Stimulated activated CD4-positive, alpha-beta T cell treated with anti-CD3 and anti-CD28 coated beads, Interleukin-1b, Interleukin-23, amount 100 ng/mL, for 4 hours (primary cell): ENCODE measurements at places on chromosomes 3 and 15.

GRCh38 chr15:88091444-88092016 is 165.0 kb downstream of the NTRK3 start:
- DNase-seq: no peak

DNA sequence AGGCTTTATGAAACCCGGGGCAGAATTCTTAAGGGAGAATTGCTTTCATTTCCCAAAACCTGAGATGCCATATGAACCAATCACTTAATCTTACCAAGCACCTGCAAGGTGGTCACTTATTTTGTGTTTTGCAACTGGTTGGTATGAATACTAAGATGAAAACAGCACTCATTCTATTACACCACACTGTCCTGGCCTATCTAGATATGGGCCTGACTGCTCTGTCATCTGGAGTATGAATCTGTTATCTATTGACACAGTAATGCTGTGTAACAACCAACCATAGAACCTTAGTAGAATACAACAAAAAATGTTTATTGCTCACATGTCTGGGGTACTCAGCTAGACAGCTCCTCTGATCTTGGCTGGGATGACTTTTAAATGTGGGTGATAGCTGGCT is 74.8 kb downstream of the TMEM266 start:
- no peak for DNase-seq

DNA sequence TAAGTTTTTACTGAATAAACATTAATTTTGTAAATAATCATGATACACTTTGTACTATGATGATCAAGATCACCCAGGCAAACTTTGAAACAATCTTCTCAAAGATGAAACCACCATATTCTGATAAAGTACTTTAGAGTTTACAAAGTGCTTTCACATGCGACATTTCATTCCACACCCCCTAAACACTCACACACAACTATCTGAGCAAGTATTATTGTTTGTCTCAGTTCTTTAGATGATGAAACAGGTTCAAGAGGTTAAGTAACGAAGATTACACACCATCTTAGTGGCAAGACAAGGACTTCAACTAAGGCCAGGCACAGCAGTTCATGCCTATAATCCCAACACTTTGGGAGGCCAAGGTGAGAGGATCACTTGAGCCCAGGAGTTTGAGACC is 37.6 kb downstream of the ZNF148 start:
- no peak for DNase-seq

- DNase-seq: no peak
Observed at GRCh38 chr3:189507856-189508255, 123.3 kb upstream of the TP63 start.

GRCh38 chr3:67587811-67588210 is 66.6 kb downstream of the SUCLG2 start:
- DNase-seq: no peak

DNA sequence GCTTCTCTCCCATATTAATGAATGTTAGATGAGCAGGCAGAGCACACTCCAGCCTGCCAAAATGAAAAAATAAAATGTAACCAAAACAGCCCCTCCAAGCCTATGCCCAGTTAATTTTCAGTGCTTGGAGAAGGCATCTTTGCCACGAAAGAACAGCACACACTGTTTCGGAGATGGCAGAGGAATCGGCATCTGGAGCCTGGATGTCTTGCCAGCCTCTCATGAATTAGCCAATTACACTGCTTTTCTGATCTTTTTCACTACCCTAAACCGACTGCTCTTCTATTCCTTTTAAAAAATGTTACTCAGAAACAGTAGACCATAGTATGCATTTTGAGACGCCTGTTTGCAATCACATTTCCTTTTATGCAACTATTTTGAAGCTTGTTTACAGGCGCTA is 249.6 kb downstream of the TLE3 start:
- no peak for DNase-seq

- DNase-seq: peak; percentile 45
Observed at GRCh38 chr3:13655061-13655913, 106.4 kb downstream of the FBLN2 start.

DNA sequence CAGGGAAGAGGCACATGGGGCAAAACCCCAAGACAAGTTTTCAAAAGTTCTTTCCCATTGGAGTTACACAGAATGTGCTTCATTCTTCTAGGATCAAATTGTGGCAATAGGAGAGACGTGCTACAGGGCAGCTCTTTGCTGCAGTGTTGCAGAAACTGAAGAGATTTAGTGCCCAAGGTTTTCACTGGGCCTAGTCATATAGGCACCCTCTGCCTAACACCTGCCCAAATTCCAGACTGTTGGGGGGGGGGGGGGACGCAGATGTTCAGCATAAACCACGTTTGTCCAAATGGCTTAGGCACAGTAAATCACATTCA is 346.8 kb upstream of the ZNF717 start:
- DNase-seq: no peak

- no peak for DNase-seq
Observed at GRCh38 chr15:50978580-50978979, 70.1 kb downstream of the AP4E1 start.

DNA sequence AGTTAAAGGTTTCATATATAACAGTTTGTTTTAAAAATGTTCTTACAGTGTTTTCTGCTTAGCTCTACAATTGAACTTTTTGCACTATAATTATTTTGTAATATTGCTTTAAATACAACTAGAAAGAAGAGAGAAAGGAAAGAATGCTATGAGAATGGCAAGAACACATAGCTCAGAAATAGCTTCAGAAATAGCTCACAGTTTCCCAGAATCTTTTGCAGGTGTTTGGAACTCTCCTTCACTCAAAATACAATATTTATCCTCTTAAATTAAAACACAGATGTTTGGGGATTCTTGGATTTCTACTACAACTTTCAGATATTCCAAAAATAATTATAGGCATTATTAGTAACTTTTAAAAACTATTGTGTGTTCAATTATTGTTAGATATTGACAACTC is 658.0 kb upstream of the DPPA4 start:
- no peak for DNase-seq

GRCh38 chr3:156449710-156450574 is 105.0 kb downstream of the SSR3 start:
- no peak for DNase-seq

DNA sequence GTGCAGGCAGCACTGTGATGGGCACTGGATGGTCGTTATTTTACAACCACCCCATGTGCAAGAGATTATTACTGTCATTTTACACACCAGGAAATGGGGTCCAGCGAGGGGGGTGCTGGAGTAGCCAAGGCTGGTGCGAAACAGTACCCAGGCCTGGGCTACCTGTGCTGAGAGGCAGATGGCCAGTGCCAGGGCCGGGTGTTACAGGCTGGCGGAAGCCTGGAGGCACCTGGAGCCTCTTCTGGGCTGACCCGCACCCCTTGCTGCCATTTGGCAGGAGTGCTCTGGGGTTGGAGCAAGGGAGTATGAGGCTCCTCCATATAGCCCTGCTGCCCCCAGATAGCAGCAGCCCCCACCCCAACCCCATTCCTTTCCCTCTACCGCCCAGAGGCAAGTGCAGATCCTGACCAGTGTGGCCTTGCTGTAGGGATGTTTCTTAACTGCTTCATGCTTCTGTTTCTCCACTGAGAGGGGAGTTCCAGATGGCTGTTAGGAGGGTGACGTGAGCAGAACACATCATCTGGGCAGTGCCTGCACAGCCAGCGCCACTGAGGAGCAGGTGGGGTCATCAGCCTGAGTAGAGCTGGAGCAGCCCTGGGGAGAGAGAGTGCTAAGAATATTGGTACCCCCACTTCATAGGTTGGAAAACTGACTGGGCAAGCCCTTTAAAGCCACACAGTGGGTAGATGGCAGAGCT is 15.3 kb downstream of the SNX33 start:
- DNase-seq: no peak

GRCh38 chr3:183437666-183438564 is 9.5 kb upstream of the MCF2L2 start:
- DNase-seq: no peak

- no peak for DNase-seq
Observed at GRCh38 chr3:155946178-155946577, 75.7 kb downstream of the GMPS start.

DNA sequence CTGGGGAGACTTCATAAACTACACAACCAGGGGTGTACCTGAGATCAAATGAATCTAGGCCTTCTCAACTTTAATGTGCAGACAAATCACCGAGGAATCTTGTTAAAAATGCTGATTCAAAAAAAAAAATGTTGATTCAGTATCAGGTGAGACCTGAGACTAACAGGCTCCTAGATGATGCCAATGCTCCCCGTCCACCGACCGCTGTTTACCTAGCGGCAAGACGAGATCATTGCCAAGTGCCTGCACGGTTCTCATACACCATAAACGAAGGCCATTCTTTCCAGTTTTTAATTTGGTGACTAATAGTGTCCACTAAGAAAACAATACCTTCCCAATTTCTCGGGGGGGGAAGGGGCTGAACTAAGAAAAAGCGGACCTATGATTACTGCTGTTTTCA is 2.5 kb upstream of the FSIP1 start:
- DNase-seq: no peak

DNA sequence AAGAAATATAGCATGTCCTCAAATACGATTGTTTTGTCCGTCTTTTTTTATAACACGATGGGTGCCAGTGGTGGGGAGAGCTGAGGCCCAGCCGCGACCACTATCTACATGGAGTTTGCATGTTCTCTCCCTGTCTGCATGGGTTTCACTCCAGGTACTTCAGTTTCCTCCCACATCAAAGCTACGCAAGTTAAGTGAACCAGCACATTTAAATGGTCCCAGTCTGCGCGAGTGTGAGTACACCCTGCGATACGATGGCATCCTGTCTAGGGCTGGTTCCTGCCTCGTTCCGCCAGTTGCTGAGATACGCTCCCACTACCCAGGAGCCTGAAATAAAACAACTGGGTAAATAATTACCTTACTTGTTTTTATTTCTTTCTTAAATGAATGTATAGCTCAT is 40.6 kb downstream of the ATP13A3 start:
- no peak for DNase-seq

- DNase-seq: no peak
Observed at GRCh38 chr3:143633816-143634215, 214.5 kb downstream of the SLC9A9 start.

DNA sequence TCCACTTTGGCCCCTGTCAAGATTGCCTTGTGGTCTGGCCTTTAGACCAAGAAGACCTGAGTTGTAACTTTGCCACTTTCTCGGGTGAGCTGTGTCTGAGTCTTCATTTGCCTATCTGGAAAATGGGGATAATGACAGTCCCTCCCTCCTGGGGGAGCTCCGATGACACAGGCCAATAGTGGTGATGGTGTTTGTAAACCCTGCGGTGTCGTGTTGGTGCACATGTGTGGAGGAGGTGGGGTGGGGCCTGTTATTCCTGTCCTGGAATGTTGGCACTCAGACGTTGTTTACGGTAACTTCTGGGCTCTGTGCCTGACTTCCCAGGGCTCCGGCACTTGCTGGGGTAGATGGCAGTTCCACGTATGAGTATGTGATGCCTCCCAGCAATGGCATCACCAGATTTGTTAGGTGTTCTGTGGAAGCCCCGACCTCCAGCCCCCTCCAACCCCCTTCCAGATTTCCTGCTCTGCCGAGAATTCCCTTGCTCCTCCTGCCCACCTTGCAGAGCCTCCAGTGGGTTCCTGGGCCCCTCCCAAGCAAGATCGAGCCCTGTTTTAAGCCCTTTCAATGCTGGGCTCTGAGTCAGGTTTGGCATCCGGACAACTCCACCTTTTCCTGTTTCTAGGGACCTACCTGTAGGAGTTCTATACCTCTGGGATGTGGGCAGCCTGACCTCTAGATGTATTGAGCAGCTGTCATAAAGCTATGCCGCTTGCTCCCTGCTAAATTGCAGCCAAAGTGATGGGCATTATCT is 31.4 kb downstream of the HRH1 start:
- DNase-seq: no peak
